NCI-H460 (cell line): ENCODE measurements at places on chromosomes 7 and 10. TPM values are rescaled to one million over a fixed set of nuclear protein-coding genes. Genes with fewer than 3 reads are reported as not detected.

DNA sequence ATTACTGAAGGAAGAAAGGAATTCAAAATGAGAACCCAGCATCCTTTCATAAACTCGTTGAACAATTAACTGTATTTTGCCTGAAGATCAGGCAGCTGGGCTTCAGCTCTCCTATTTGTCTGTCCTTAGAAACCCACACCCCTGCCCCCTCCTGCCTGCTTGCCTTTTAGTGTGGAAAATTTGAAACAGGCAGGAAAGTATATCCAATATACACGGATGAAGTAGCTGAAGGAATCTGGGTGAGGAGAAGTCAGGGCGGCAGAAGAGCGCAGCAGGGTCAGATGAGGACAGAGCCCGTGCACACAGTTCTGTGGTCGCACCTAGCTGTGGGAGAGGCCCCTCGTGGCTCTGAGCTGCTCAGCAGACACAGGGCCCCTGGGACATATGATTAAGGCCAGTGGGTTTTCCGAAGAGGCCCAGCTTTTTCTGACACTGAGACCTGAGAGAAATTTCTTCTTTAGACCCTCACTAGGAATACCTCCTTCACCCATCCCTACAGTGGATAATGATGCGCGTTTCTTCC, 87.9 kb downstream of the ACTR3B start:
- DNase-seq: no peak

DNA sequence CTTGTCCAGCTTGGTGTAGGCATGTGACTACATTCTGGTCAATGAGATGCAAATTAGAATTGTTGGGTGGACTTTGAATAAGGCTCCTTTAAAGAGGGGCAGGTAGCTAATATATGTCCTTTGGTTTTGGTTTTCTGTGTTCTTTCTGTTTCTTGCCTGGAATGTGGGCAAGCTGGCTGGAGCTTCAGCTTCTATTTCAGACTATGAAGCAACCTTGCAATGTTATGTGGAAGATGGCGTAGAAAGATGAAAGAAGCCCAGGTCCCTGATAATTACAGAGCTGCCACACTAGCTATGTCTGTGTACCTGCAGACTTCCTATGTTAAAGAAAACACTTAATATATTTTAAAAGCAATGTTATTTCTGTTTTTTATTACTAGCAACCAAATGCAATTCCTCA, 46.2 kb downstream of the NEURL1 start:
- no peak for DNase-seq

DNA sequence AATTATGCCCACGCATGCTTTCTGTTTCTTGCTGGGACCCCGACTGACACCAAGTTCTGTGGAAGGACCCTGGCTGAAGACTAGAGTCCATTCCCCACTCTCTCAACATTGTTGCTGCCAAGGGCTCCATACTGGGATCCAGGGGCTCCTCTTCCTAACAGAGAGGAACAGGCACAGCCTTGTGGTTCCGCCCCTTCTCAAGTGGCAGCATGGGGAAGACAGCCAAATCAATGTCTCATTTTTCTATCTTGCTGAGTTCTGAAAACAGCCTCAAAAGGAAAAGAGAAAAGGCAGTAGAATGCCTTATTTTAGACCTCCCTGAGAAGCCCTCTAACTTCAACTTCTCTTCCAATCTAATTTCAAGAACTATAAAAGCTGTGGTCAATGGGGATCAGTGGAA, 23.7 kb upstream of the LAMB1 start:
- DNase-seq: no peak

- no peak for DNase-seq
Measured at GRCh38 chr10:66717231-66717981, 208.4 kb upstream of the LRRTM3 start.

- DNase-seq: no peak
Measured at GRCh38 chr10:119159332-119159731, 6.2 kb downstream of the SFXN4 start.

DNA sequence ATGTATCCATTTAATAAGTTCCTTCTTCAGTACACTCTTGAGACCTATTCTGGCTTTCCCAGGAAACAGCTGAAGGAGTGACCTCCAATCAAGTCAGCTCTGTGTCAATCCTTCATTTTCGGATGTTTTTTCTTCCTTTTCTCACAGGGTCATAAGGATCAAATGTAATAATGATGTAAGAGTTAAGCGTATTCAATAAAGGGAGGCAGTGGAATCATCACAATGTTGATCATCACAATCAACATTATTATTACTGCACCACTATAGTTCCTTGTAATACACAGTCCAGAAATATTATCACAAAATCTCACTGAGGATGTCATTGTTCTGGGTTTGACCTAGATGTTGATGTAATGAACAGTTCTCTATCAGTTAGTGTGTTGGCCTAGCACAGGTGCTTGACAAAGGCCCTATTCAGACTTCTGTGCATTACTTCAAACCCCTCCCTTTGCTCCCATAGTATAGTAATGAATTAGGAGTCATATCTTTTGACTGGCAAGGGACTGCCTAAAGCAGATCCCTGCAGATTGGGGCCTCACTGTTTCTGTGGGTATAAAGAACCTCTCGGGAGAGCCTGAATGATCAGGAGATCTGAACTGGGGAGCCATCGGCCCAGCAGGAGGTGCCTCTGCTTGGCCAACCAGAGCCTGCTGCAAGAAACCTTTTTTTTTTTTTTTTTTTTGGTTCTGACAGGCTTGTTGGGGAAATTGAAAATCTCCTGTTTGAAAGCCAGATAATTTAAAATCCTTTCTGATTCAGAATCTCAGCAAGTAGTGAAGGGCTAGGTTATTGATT, 100.6 kb downstream of the KAT6B start:
- DNase-seq: no peak

GRCh38 chr10:18144928-18145327, 4.7 kb downstream of the CACNB2 start:
- no peak for DNase-seq

DNA sequence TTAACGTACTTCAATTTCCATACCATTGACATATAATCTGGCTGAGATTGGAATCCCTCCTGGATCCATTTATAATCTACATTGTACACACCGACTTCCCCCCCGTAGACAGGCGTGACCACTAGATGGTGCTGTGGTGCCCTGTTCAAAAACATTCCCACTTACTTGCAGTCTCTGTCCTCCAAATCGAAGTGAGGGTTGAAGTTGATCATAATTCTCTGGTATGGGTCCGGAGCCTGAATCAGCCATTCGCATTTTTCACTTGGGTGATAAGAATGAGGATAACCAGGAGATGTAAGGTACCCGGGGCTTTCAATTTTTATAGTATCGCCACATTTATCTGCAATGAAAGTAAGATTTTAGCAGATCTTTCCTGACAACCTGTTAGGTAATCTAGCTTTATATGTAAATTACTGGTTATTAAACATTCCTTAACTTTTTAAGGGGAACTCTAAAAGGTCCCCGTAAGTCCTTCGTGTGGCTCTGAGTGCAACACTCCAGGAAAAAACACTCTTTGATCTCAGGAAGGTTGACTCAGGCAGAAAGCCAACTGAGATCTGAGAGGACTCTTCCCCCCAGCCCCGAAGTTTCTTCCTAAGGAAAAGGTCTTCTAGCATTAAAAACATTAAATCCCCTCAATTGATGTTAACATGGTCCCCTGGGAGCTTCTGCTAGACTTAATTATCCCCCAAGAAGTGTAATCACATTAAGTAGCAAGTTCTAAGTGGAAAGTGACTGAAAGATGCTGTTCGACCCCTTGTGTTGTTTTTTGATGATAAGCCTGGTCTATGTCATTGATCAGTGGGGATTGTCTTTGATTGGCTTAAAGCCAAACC, 3.7 kb downstream of the NRP1 start:
- peak; percentile 77 for DNase-seq

GRCh38 chr7:48537561-48537960, 366.3 kb downstream of the ABCA13 start:
- no peak for DNase-seq

GRCh38 chr7:130140551-130141160, 64.5 kb downstream of the TMEM209 start:
- no peak for DNase-seq

- no peak for DNase-seq
Measured at GRCh38 chr10:77493851-77494261, 143.8 kb downstream of the KCNMA1 start.

DNA sequence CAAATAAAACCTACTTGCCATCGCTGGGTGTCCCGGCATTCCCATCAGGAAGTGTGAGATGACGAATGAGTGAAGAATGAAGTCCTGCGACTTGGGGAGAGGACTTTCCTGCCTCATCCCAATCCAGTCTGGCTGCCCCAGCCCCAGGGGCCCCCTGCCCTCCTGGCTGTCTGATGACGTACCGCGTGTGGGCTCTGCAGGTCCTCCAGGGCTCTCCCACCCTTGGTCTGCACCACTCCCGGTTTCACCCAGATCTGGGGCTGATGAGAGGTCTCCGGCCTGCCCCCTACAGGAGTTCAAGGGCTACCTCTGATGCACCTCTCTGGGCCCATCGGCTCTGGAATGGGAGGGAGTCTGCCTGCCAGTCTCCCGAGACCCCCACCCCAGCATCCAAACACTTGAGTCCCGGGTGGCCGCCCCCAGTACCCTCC, 9.8 kb downstream of the ATP6V1F start:
- DNase-seq: no peak

- DNase-seq: no peak
Measured at GRCh38 chr7:137354961-137355360, 11.4 kb upstream of the PTN start.

GRCh38 chr10:5841965-5842364, 28.7 kb upstream of the GDI2 start:
- DNase-seq: no peak

DNA sequence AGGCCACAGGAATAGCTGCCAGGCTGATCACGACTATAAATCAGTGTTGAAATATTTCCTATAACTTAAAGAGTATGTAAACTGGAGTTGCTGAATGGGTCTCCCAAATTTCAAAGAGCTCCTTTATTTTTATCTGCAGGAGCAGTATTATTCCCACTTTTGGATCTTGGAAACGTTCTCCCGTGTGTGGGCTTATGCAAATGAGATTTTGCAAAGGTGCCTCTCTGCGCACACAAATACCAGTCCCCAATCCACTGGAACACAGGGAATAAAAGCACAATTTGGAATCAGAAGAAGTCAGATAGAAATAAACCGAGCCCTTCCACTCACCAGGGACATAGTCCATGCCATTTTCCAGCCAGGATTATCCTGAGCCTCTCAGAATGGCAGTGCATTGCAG, 350.2 kb upstream of the CELF2 start:
- DNase-seq: no peak

GRCh38 chr10:36801660-36802059, 323.7 kb upstream of the ANKRD30A start:
- no peak for DNase-seq

DNA sequence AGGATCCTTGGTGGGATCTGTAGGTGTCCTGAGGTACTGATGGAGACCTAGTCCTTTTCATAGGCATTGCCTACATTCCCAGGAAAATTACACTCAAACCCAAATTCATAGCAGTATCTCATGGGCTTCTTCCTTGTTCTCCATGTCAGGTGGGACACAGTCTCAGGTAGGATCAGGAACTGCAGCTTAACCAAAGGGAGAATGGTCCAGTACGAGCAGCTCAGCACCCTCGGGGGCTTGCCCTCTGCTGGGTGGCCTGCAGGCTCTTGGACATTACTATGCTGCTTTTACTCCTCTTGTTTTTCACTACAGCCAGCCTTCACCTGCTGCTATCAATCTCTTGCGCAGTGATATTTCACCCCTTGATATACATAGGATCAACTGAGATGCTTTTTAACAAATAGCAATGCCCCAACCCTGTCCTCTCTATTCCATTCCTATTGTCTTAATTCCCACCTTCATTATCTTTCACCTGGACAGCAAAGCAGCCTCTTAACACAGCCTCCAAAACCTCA, 28.6 kb downstream of the PLA2G12B start:
- no peak for DNase-seq

DNA sequence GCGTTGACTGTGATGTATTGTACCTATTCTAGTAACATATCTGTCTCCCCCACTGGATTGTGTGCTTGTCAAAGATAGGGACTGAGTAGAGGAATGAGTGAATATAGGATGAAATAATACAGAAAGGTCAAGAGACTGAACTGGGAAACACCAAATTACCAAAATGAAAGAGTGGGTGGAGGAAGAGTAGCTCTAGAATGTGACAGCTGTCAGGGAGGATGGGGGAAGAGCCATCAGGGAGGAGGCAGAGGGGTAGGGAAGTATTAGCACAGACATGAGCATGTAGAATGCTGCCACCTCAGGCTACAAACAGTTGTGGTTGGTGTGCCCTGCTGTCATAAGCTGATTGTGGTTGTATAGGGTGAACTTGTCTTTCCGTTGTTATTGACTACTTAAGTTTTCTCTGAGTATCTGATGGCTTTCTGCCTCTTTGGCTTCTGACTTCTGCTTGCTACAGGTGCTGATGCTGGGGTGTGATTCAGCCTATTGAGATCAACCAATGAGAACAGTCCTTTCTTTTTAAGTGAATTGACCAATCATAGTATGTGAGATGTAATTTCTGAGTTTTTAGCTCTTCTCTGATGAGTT, 5.6 kb downstream of the CCSER2 start:
- DNase-seq: no peak

- DNase-seq: no peak
Measured at GRCh38 chr10:72375585-72375984, 20.9 kb upstream of the DNAJB12 start.

DNA sequence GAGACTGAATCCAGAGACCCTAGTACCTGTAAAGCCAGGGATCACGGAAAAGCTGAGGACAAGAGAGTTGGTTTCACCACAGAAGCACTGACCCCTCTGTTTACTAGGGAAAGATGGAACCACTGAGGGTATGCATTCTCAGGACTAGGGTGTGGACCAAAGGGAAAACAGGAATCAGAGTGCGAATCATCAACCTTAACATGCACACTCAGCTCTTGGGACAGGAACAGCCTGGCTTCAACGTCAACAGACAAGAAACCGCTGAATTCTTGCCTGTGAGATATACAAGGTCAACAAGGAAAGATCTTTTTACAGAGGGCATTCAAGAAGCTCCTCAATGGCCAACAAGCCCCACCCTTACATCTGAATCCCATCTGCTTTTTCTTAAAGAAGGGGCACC, 14.9 kb downstream of the TNRC18 start:
- no peak for DNase-seq

- no peak for DNase-seq
Measured at GRCh38 chr7:92717623-92717992, 118.8 kb downstream of the CDK6 start.

- DNase-seq: no peak
Measured at GRCh38 chr7:39664585-39664984, 41.2 kb downstream of the RALA start.

ZNF467 gene
- 3.3 TPM in 2 replicates for total RNA-seq

TIMM23 gene
- 73.2 and 85.9 TPM in 2 replicates for total RNA-seq

LRRC61 gene
- total RNA-seq: 0.47 TPM in 1 of 2 replicates, not detected in the other

SPDYE1 gene
- not detected in 2 replicates for total RNA-seq

TAS2R4 gene
- total RNA-seq: 1.2 and 1.3 TPM in 2 replicates

SLC16A12 gene
- total RNA-seq: 0.10 and 0.14 TPM in 2 replicates

TYSND1 gene
- total RNA-seq: 23.1 and 26.4 TPM in 2 replicates

CHRM2 gene
- total RNA-seq: not detected in 2 replicates

FLNC gene
- total RNA-seq: 0.57 and 0.69 TPM in 2 replicates

MSS51 gene
- 0.43 and 1.0 TPM in 2 replicates for total RNA-seq
